ENCODE measurements at places on chromosomes 12 and 14.

GRCh38 chr12:104865080-104865479 is 93.0 kb downstream of the SLC41A2 start:
- no peak for DNase-seq

DNA sequence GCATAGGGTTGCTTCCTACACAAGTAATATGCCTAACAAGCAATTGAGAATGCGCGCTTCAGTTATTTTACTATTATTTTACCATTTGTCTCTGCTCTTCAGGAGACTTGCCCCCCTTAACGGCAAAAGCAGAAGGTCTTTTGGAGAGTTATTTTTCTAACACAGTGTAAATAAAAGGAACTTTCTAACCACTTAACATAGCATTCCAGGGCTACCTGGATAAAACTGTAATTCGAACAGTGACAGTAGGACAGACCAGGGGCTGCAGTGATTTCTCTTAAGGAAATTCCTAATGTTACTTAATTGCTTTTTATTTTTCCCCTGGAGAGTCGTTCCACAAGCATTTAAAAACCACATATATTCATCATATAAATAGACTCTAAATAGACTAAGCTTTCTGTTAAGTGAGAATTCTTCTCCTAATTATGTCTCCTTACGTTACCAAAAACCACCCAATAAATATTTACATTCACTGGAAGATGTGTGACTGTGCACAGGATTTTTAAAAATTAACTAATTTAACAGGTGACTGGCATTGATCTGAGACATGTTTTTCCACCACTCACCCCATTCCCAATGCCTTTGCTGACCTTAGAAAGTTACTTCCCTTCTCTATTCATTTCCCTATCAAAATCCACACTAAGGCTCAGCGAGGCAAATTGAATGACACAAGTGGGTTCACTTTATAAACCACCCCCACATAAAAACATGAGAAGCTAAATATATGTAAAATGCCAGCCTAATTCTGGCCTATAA is 72.4 kb downstream of the RNF34 start:
- DNase-seq: no peak

GRCh38 chr12:17206553-17206952 is 600.6 kb upstream of the LMO3 start:
- no peak for DNase-seq

GRCh38 chr12:46938071-46938678 is 112.4 kb upstream of the SLC38A4 start:
- no peak for DNase-seq

DNA sequence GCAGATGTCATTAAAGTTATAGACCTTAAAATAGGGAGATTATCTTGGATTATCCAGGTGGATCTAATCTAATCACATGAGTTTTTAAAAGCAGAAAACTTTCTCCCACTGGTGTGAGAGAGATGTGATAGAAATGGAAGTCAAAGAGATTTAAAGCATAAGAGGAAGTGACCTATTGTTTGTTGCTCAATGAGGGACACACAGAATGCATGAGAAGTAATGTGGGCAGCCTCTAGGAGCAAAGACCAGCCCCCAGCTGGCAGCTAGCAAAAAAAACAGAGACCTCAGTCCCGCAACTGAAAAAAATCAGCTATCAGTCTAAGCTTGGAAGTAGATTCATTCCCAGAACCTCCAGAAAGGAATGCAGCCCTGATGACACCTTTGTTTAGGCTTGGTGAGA is 24.6 kb upstream of the ANP32D start:
- no peak for DNase-seq

- no peak for DNase-seq
Observed at GRCh38 chr12:23139026-23139425, 514.1 kb downstream of the ETNK1 start.

GRCh38 chr14:78130356-78130755 is 39.8 kb upstream of the NRXN3 start:
- DNase-seq: no peak

GRCh38 chr14:100434033-100434601 is 111.0 kb downstream of the SLC25A47 start:
- DNase-seq: no peak
